ENCODE measurements at places on chromosomes 1 and 21.

GRCh38 chr1:222251847-222252246, 296.1 kb downstream of the HHIPL2 start:
- no peak for DNase-seq

DNA sequence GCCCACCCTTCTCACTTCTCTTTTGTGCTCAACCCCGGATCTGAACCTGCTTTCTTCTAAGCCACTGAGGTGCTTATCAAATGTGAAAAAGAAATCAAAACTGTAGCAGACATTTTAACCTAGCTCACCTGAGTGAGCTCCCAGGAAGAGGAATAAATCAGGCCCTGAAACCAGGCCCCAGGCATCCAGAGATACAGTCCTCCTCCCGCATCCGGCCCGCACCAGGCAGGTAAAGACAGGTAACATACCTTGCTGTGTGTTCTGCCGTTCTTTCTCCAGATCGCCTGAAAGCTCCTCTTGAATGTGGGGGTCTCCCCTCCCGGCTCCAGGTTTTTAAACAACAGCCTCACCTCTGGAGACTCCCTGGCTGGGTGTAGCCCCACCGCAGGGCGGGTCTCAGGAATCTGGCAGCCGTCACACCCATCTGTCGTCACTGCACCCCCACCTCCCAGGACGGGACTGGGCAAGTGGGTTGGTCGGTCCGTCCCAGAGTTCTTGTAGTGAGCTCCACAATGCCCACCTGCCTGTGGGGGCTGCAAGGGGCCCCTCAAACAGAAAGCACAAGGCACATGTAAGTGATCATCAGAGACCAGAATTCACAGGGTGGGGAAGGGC, at the start of gene LAMB3:
Gene LAMB3 (minus strand): TSS at position 305 of the 615 bp plus-strand sequence. CDS start 1,481 bp downstream, outside the sequence.
- DNase-seq: no peak

DNA sequence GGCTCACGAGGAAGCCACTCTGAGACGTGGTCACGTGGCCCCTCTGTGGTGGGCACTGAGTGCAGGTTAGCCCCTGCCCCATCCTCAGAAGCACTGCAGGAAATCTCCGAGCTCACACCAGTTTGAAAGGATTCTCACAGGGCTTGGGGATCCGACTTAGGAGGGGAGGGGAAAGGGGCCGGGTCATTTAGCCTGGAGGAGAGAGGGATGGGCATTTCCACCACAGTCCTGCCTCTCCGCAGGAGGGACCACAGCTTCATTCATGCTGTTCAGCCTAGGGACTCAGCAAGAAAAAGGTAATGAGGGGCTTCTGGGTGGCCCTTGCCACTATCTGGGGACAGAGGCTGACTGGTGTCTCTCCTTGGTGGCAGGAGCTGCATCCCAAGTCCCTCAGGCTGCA, 126.5 kb downstream of the NPHP4 start:
- no peak for DNase-seq

DNA sequence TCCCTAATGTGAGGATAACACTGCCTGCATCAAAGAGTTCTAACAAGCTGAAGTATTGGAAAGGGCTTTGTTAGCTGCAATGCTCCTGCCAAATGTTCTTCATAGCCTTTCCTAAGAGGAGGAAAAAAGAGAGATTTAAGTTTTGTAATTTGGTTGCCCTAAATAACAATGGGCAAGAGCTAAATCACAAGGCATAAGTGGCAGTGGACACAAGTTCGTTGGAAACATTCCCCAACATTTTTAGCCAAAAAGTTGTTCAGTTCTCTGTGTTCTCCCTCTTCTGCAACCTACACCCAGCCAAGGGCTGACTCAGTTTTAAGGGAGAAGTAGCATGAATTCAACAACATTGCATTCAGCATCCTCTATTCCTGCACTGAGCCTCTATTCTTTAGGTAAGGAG, 2.6 kb upstream of the UQCRHL start:
- no peak for DNase-seq

GRCh38 chr1:214362188-214362882, 81.4 kb downstream of the SMYD2 start:
- DNase-seq: no peak

DNA sequence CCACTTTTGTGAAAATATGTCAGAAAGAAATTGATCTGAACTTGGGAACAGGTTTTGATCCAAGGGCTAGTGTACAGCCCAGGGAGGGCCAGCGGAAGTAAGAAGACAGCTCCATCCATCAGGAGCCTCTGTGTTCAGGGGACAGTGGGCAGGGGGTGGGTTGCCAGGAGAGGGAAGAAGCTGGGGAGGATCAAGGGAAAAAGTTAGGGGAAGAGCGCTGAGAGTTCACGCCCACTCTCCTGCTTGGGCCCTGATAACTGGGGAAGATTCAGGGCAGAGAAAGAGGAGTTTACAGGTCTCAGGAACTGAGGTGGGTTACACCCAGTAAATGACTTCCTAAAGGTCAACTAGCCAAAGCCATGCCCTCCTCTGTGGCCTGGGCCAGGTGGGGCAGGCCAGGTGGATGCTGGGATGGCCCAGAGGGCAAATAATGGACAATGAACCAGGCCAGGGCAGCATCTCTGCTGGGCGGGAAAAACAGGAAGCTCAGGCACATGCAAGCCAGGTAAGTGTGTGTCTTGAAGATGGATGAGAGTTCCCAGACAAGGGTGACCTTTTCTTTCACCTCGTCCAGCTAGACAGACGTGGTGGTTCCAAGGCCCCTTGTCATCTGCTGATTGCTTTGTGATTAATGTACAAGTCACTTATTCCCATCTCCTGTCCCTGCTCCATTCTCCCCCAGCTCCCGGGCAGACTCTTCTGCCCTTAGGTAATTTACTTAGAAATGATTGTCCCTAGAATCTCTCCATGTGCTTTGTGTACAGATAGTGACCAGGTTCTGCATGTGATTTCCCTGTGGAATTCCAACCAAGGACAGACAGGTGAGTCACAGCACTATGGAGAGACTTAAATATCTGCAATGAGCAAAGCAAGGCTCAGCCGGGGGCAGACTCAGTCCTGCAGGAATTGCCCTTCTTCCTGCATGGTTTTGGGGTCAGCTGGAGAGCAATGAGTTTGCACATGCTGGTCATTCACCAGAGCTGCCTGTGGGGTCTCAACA, 57.0 kb downstream of the MDM4 start:
- DNase-seq: no peak

DNA sequence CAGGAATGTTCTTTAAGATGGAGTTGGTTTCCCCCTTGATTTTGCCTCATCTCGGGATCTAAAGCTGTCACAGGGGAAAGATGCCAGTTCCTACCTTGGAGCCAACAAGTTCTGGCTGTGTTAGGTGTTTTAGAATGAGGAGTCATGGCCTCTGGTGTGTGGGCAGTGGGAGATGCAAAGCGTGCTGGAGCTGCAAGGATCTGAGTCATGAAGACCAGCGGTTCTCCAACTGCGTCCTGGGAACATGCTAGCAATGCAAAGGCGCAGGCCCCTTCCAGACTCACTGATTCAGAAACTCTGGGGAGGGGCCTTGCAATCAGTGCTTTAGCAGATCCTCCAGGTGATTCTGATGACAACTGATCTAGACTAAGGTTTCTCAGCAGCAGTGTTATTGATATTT, 109.1 kb downstream of the UCK2 start:
- DNase-seq: no peak

GRCh38 chr1:240031009-240031408, 60.7 kb upstream of the FMN2 start:
- DNase-seq: no peak

GRCh38 chr1:160978510-160978927, 23.9 kb upstream of the ITLN2 start:
- DNase-seq: peak; percentile 9

GRCh38 chr1:7261490-7261889, 476.2 kb downstream of the CAMTA1 start:
- DNase-seq: no peak

- no peak for DNase-seq
These were observed 607.0 kb downstream of the NPHP4 start for GRCh38 chr1:5385096-5385799.

DNA sequence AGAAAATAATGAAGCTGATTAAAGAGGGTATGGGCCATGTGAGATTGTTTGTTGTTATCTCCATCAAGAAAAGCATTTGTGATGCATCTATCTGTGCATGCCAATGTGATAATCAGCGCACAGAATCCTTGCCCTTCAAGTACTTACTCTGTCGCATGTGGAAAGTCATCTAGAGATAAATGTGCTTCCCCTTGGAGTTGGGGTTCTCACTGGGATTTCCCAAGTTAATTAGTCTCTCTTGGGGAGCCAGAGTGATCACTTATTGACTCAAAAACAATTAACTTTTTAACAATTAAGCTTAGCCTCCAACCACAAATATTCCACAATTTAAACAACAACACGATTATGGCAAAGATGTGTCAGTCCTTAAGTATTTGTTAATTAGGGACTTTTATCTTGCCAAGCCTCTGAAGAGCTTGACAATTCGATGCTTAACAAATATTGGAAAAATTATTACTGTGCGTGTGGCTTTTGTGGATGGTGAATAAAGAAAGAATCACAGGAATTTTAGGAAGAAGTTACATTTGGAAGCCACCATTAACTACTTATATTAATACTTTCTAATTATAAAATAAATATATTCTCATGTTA, 17.5 kb downstream of the RHOU start:
- no peak for DNase-seq

DNA sequence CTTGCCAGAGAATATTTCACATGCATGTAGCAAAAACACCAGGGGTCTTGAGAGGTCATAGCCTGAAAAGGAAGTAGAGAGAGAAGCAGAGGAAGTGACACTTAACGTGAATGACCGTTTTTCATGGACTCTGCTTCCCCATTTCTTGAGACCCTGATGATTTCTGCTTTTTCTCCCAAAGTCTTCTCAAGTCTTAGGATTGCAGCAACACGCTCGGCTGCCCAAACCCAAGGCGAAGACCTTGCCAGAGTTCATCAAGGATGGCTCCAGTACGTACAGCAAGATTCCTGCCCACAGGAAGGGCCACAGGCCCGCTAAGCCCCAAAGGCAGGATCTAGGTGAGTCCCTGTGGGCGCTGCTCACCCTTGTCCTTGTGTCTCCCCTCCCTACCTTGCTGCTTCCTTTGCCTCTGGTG, 12.8 kb downstream of the THEMIS2 start:
- no peak for DNase-seq

- DNase-seq: no peak
These were observed 44.3 kb downstream of the ERICH3 start for GRCh38 chr1:74629283-74629682.

DNA sequence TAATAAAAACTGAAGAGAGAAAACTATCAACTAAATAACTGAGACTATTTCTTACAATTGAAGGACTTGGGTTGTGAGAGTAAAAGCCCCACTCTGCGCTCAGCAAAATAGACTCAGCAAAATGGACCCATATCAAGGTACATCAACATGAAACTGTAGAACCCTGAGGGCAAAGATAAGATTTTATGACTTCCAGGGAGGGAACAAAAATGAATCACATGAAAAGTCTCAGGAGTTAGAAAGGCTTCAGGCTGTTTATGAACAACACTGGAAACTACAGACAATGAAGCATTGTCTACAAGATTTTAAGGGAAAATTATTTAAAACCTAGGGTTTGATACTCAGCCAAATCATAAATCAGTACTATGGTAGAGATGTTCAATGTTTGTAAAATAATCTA, 434.3 kb downstream of the PTPRC start:
- DNase-seq: no peak

DNA sequence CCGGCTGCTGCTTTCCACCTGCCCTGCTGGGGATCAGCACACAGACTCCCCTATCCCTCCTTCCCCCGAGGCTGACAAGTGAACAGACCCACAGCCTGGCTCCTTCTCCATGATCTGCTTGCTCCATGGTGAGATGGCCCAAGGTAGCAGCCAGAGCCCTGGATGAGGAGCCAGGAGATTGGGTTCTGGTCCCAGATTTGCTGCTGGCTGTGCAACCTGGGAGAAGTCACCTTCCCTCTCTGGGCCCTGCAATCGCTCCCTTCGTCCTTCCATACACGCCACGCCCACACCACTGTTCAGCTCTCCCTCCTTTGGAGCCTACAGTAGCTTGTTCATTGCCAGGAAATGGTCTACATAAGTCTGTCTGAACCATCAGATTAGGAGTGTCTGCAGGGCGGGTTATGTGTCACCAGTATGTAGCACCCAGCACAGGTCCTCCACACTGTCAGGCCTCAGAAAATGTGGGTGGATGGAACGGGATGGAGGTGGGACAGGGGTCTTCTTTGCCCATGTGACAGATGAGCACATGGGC, 9.2 kb upstream of the EPHA8 start:
- no peak for DNase-seq

DNA sequence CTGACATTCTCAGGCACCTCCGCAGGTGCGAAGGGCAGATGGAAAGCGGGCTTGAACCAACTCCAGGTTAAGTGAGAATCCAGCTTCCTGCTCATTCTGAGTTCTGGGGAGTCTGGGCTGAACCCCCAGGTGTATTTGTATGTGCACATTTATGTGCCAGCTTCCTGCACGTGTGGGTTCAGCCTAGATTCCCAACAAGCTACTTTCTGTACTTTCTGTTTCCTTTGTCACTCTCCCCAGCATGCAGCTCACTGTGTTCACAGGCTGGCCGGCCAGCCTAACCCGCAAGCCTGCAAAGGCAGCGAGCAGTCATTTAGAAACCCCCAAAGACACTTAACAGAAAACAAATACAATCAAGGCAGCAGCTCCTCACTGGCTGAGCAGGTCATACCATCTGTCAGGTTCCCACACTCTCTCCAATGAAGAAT, 1.3 kb upstream of the IL19 start:
- no peak for DNase-seq

DNA sequence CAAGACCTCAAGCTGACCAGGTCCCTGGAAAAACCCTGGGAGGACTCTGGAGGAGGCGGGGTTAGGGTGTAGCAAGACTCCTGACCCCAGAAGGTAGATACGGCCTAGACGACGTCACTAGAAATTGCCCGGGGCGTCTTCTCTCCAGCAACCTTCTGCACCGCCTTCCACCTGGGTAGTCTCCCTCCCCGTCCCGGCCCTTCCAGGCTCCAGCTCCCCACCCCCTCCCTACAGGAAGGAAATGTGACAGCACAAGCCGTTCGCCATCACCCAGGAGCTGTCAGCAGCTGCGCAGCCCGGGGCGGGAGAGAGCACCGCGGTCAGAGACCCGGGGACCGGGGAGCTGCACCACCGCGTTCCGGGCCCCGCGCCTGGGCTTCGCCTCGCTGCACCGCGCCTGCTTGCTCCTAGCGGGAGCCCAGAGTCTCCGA, 20.0 kb downstream of the SERTAD4 start:
- DNase-seq: no peak
